Natural killer cell treated with Interleukin-12 subunit alpha and Interleukin-12 subunit beta and Interleukin-15 and Interleukin-18, amount 100 ng/mL, for 72 hours (primary cell): ENCODE measurements at places on chromosomes 12 and 14.

- no peak for DNase-seq
Observed at GRCh38 chr14:52977798-52978197, 26.9 kb upstream of the FERMT2 start.

GRCh38 chr12:53849113-53849512 is 89.5 kb upstream of the HOXC13 start:
- DNase-seq = no peak

- no peak for DNase-seq
Observed at GRCh38 chr12:66662729-66663128, 16.1 kb downstream of the GRIP1 start.

DNA sequence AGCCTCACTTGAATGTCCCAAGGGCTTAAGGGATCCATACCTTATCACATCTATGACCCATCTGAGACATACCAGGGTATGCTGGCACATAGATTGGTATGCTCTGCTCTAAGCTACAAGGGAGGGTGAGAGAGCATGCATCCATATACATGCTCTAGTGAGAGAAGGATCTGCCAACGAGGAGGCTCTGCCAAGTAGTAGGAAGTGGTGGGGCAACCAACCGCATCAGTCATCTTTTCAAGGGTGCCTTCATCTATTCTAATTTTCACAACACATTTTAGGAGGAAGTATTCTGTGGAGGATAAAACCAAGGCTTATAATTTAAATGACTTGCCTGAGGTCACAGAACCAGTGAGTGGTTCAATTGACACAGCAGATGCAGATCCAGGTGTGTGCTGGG is 6.6 kb upstream of the PPM1A start:
- no peak for DNase-seq

DNA sequence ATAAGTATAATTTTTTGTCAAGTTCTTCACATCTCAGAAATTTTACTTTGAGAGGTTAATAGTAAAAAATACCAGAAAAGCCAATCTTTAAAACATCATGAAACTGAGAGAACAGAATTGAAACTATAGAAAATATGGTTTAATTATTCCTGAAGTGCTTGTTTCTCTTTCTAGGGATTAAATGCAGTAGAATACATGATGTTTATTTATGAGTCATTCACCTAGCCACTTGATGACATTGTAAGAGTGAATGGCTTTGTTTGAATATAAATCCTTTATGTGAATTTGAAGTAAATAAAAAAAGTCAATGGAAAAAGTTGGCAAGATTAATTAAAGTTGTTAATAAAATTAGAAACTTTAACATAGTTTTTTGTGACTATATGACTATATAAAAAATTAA is 48.4 kb downstream of the KTN1 start:
- DNase-seq = no peak
